Stimulated activated CD4-positive, alpha-beta T cell treated with anti-CD3 and anti-CD28 coated beads, TNF-alpha, amount 100 ng/mL, for 24 hours (primary cell): ENCODE measurements at places on chromosomes 5 and 9.

DNA sequence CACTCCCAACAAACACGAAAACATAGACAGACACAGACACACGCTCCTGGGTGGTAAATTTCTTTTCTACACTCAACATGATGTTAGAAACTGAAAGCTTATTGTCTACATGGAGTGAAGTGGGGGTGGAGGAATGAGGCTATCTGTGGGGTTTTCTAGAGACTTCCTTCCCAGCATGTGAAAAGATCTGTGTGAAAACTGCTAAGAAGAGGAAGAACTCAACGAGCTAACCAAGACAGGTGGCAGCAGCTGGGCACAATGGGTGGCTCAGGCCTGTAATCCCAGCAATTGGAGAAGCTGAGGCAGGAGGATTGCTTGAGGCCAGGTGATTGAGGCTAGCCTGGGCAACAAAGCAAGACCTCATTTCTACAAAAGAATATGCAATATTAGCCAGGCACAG, 7.6 kb downstream of the FYB1 start:
- DNase-seq = no peak

- no peak for DNase-seq
Observed at GRCh38 chr5:73306078-73306719, 133.2 kb downstream of the TMEM174 start.

GRCh38 chr5:65862384-65862783, 64.0 kb upstream of the ERBIN start:
- DNase-seq = no peak

GRCh38 chr9:76452839-76453238, 6.1 kb upstream of the GCNT1 start:
- DNase-seq = no peak

DNA sequence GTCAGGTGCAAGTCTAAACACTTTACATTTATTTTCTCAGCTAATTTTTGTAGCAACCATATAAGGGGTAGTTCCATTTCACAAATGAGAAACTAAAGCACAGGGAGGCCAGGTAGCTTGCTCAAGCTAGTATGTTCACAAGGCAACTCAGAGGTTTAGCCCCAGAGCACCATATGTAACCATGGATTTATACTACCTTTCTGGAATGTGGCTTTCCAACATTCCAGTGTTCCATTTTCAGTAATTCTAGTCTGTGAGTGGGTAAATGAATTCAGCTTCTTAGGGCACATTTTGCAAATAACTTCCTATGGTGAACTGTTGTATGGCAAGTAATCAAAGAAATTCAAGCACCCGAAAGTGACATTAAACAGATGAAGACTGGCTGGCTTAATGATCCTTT, 25.0 kb upstream of the CAST start:
- no peak for DNase-seq

DNA sequence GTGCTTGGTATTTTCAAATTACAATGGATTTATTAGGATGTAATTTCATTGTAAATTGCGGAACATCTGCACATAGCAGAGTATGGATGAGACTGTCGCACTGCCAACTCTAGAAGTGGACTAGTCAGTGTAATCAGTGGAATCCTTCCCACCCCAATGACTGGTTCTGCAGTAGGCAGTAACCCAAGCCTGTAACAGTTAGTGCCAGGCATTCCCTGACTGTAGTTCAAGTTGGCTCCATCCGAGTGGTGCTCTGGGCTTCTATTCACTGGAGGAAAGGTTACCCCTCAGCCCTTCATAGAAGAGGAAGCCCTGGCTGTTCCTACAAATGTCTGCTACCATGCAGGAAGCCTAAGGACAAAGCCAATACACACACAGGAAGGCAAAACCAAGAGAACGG, 23.2 kb downstream of the AK3 start:
- DNase-seq = no peak

- no peak for DNase-seq
Observed at GRCh38 chr5:15637886-15638285, 137.9 kb downstream of the FBXL7 start.

DNA sequence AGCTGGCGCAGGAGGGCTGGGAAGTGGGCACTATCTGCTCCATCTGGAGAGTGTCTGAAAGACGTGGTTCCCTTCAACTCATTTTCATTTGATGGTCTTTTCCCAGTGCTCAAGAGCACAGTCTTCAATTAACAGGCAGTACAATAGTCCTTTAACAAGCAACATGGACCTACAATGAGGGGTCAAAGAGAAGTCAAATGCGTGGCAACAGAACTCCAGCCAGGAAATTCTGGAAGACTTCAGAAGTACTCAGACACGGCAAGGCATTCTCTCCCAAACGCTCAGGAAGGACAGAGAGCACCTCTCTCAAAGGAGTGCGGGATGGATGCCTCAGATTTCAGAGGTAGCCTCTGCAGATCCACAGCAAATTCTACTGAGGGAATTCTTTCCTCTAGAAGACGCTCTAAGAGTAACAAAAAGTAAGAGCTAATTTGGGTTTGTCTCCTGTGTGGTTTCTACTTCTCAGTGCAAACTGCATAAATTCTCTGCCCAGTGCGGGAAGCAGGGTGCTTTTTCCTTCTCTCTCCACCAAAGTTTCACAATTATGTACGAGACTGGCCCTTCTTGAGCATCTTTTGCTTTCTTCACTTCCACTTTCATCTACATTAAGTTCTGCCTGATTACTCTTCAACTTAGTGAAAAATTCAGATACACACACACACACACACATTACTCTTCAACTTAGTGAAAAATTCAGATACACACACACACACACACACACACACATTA, 56.4 kb downstream of the LHFPL2 start:
- DNase-seq = no peak

DNA sequence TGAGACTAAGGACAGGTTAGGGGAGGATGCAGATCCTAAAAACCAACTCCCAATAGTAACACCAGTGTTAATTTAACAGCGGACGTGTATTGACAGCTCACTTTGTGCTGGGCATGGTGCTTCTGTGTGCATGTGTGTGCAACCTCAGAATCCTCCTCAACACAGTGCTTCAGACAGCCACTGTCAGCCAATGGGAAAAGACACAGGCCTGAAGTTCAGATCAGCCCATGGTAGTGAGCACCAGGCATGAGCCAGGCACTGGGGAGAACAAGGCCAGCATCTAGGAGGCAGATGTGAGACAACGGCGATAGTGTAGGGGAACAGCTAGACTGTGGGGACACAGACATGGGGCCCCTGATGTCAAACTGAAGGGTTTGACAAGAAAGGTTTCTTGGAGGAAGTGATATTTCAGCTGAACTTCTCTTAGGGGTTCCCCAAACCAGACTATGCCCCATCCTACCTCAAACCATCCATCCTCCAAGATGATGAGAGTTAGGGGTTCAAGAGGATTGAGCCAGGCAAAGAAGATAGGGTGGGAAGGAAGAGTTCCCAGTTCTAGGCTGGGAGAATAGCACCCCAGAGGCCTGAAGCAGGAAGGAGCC, 71.5 kb upstream of the PSD2 start:
- DNase-seq = no peak

GRCh38 chr5:113047733-113048652, 71.4 kb downstream of the DCP2 start:
- no peak for DNase-seq

GRCh38 chr5:2254880-2255750, 372.4 kb upstream of the IRX4 start:
- DNase-seq = no peak

GRCh38 chr9:112867275-112867991, 23.2 kb downstream of the SLC46A2 start:
- DNase-seq = no peak

GRCh38 chr5:57304931-57305330, 131.1 kb downstream of the GPBP1 start:
- DNase-seq = no peak

DNA sequence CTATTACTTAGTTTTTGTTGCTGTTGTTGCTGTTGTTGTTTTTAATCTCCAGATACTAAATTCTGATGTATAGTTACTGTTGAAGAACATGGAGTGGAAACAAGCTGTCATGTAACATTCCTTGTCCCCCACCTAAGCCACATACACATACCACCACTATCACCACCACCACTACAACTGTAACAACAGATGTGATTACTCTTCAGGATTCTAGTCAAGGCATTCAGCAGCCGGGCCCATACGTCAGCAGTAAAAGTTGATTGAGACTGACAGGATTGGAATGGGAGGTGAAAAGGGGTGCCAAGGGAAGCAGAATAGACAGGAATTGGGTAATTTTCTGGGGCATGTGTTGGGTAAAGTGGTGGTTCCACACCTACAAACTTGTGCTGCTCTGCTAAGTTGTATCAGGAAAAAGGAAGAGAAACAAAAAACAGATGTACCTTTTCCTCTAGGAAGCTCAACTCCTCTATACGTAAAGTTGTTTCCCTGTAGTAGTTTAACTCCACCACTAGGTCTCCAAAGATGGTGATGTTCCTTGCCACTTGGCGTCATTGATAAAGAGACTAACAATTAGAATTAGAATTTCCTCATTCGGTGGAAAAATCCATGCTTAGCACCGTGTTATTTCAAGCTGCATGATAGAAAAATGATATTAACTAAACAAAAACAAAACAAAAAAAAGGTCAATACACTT, 138.6 kb downstream of the ARRDC3 start:
- no peak for DNase-seq

- DNase-seq = no peak
Observed at GRCh38 chr9:127927988-127928675, 2.4 kb downstream of the PIP5KL1 start.

- DNase-seq = no peak
Observed at GRCh38 chr5:59685793-59686192, 207.7 kb downstream of the PDE4D start.

- DNase-seq = no peak
Observed at GRCh38 chr9:77440057-77440456, 208.1 kb downstream of the GNA14 start.

- no peak for DNase-seq
Observed at GRCh38 chr5:76548525-76549229, 74.5 kb downstream of the F2RL2 start.
